Foreskin fibroblast (primary cell): ENCODE measurements at places on chromosomes 12 and 14.

DNA sequence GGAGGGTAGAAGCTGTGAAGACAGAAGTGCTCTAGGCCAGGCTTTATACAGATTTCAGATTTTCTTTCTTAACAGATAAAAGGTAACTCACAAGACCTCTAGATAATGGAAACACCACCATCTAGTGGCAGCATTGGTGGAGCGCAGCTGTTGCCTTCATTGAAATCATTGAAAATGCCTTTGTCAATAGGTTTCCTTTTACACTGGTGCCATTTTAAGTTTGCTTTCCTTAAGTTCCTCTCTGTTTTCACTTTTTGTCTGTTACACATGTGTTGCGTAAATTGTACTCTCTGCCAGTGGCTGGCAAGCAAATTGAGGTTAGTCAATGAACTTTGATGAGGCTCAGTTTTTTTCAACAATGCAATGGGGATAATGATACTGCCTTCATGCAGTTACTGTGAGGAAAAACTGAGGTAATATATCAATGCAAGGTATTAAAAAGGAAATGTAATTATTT is 31.1 kb downstream of the ALDH1L2 start:
- DNase-seq, result peak; percentile 88

DNA sequence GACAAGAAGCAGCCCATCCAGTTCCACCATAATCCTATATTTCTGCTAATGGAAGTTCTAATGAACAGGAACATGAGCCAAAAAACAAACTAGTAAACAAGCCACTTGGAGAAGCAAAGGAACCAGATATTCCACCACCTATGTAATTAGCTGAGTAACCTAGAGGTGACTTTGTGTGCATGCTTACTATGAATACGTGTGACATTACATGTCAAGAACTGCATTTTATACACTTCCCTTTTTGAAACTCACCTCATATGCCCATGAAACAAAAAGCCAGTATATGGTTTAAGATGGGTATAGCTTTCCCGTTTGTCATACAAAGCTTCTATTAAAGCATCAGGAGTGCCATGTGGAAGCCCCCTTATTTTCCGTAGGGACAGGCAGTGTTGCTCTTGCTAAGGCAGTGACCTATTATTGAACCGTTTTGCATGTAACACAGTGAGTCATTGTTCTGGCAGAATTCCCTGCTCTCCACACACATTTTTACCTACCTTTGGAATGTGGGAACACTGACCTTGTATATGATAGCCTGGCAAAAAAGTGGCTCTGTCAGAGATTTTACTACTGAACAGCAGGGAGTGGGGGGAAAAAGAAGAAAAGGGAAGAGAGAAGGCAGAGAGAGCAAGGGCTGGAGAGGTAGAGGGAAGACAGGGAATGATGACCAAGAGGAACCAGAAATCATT is 34.8 kb upstream of the FRMD6 start:
- DNase-seq, result peak; percentile 95

- DNase-seq, result no peak
Measured at GRCh38 chr12:130825771-130826150, 13.3 kb downstream of the STX2 start.

DNA sequence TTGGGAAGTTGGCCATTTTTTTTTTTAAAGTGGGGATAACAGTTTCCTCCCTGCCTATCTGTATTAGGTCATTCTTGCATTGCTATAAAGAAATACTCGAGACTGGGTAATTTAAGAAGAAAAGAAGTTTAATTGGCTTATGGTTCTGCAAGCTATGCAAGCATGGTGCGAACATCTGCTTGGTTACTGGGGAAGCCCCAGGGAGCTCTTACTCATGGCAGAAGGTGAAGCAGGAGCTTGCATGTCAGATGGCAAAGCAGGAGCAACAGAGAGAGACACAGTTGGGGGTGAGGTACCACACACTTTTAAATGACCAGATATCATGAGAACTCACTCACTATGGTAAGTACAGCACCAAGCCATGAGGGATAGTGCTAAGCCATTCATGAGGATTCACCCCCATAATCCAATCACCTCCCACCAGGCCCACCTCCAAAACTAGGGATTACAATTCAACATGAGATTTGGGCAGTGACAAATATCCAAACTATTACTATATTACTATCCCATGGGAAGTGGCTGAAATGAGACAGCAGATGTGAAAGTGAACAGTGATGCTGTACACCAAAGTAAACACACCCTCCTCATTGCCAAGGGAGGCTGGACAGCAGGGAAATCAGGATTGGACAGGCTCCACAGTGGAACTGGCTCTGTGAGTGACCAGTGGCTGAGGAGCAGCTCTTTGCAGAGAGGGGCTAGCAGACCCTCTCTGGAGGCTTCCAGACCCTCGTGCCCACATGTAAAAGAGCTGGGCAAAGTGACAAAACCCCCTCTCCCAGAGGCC is 40.5 kb downstream of the CRACR2A start:
- DNase-seq, result no peak

DNA sequence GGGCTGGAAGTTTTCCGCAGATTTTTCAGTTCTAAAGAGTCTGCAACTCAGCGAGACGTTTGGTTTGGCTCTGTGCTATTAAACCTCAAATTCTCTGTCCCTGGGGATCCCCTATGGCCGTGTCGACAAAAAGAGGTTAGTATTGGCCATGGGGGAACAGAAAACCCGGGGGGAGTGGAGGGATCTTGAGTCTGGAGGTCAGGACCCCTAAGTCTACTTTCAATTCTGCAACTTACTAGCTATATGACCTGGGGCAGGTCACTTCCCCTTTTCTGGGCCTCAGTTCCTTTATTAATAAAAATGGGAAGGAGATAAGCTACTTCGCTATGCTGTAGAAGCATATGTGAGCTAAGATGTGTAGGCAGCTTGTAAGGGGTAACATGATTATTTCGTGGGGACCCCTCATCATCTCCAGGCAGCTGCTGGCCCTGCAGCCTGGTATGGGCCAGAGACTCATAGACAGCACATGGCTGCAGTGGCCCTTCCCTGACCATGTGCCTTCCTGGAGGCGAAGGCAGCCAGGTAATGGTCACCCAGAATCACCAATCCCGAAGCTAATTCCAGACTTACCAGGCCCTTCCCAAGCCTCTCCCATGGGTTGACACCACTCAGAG is 8.6 kb downstream of the ASB2 start:
- DNase-seq, result no peak
